ENCODE measurements at places on chromosomes 5 and 9. TPM values are rescaled to one million over a fixed set of nuclear protein-coding genes. Genes with fewer than 3 reads are reported as not detected.

DNA sequence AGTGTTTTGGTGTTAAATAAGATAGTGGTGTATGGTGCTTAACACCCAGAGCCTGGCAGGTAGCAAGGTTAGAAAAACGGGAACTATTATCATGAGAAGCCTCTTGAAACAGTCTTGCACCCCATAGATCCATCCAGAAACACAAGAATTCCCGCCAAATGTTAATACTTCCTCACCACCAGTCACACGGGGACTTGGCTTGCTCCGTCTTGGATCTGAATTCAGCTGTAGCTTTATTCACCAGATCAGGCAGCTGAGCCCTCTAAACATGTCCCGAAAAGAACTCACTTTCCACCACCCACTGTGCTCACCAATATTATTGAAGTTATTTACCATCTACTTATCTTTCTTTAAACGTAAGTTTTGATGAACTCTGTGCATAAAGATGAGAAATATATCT is 101.6 kb upstream of the PTPN3 start:
- no peak for DNase-seq

GRCh38 chr9:83656032-83656680 is 33.2 kb downstream of the IDNK start:
- no peak for DNase-seq

Gene CFAP90
- 6.1 TPM for polyA plus RNA-seq

GRCh38 chr5:150082889-150083288 is 3.5 kb downstream of the CSF1R start:
- DNase-seq, result no peak

DNA sequence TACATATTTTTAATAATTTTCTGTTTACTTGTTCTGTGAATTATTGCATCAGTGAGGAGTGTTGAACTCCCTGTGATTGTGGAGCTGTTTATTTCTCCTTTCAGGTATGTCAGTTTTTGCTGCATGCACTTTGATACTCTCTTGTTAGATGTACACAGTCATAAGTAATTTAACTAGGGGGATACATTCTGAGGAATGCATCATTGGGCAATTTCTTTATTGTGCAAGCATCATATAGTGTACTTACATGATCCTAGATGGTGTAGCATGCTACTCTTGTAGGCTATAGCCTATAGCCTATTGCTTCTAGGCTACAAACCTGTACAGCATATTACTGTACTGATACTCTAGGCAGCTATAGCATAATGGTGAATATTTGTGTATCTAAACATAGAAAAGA is 9.5 kb downstream of the DENND4C start:
- DNase-seq, result no peak

Data from renal pelvis (tissue), 12 donors.